Putamen (tissue), 1 donor: ENCODE measurements at places on chromosomes 4 and X.

DNA sequence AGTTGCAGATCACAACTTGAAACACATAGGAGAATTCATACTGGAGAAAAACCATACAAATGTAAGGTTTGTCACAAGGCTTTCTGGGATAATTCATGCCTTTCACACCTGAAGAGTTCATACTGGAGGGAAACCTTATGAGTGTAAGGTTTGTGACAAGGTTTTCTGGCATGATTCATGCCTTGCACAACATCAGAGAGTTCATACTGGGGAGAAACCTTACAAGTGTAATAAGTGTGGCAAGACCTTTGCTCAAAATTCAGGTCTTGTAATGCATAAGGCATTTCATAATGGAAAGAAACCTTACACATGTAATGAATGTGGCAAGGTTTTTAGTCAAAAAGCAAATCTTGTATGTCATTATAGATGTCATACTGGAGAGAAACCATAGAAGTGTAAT is 58.8 kb upstream of the ENPEP start:
- DNase-seq = no peak

GRCh38 chr4:57068237-57068981 is 41.8 kb downstream of the IGFBP7 start:
- DNase-seq = no peak

- DNase-seq = no peak
These were observed 90.4 kb upstream of the RAB40AL start for GRCh38 chrX:102846544-102847236.

DNA sequence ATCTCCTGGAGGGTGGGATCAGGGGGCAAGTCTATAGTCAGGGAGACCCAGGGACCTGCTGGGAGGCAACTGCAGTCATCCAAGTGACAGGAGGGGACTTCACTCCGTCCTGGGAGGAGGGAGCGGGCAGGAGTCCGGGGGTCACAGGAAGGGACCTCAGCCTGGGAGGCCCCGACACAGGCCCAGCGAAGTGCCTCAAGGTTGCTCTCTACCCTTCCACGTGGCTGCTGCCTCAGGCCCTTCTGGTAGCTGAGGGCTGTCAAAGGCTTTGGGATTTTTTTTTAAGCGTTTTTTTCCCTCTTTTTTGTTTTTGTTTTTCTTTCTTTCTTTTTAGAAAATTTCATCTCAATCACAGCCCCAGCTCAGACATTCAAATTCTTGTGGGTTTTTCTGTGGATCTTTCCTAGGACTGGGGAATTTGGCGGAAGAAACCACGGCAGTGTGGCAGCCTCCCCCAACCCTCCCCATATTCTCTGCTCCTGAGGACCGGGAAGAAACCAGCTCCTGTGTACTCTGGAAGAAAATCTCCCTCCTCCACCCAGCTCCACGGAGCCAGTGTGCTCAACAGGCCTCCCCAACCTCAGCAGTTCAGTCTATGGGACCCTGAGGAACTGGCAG is 1.4 kb upstream of the HAUS7 start:
- no peak for DNase-seq

GRCh38 chr4:32798471-32799159 is 2078.4 kb downstream of the PCDH7 start:
- DNase-seq = no peak

DNA sequence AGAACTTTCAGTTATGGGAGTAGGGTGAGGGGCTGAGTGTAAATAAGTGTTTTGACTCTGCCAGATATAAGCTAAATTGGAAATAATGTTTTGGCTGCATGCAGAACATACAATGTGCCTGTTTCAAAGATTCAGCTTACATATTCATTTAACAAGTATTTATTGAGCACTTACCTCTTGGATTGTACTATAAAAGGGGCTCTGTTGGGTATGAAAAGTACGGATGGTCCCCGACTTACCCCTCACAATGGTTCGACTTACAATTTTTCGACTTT is 799 bp upstream of the AIFM1 start:
- DNase-seq = no peak

GRCh38 chr4:14880805-14881204 is 121.5 kb upstream of the CPEB2 start:
- no peak for DNase-seq

GRCh38 chr4:152586668-152587067 is 50.8 kb upstream of the FBXW7 start:
- no peak for DNase-seq

- no peak for DNase-seq
These were observed 56.5 kb upstream of the PGM2 start for GRCh38 chr4:37770016-37770415.

- DNase-seq = no peak
These were observed 12.1 kb downstream of the ARMCX6 start for GRCh38 chrX:101605728-101606127.

DNA sequence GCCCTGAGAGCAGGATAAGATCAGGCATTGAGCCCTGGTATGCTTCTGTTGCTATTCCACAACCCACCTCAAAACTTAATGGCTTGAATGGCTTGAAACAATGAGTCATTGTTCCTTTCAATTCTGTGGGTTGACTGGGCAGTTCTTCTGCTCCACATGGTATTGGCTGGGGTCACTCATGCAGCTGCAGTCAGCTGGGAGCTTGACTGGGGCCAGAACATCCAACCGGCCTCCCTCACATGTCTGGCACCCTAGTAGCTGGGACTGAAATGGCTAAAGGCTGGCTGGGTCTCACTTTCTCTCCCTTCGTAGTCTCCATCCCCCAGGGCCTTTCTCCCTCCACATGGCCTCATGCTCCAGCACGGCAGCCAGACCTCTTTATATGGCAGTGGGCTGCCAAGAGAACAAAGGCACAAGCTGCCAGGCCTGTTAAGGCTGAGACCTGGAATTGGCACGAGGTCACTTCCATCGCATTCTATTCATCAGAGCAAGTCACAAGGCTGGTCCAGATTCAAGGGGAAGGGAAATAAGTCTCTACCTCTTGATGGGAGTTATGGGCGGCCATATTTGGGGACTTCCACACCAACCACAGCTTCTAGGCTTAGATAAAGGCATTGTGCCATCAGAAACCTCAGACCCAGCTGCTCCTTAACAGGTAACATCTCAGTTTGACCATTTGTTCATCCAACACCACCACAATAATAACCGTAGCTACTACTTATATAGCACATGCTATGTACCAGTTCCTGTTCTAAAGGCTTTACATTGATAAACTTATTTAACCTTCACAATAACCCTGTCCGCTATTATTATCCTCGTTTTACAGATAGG is 159.7 kb upstream of the ATP6AP2 start:
- DNase-seq = peak; percentile 86

DNA sequence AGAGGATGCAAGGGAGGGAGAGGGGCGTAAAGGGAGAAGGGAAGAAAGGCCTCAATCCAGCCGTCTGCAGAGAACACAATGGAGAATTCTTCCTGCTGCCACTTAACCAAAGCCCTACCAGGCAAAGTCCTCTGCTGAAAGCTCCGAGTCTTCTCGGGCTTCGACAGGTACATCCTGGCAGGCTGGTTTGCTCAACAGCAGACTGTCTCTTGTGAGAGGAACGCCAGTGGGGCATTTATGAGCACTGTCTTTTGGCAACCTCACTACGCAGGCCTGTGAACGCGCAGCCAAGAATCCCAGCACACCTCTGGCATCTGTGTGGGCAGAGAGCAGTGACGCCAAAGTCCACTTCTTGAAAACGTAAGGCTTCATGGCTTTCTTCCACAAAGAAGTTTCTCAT is 207.5 kb upstream of the FAM9B start:
- no peak for DNase-seq

DNA sequence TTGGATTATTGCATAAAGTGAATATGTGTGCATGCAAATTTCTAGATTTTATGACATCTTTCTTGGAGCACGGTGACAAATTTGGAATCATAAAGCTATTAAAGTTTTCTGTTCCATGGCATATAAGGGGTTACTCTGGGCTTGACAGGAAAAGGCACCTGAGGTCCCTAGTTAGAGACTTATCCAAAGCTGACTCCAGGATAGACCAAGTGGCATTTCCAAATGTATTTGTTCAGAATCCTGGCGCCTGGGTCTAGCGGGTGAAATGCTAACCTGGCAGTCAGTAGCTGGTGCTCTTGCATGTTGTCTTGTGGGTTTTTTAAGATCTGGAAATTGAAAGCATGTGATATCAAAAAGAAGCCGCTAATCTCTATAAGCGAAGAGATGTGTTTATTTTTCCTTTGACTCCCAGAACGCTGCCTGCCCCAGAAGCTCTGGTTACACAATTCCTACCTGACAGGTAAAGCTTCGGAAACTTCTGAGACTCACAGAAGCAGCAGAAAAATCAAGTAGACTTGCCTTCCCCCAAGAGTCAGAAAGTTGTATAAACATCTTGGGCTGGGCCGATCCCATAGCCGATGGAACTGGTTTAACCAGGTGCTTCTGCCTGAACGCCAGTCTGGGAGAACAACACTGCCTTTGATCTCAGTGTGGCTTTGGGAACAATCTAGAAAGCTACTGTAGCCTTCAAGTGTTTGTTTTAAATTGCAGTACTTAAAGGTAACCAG is 12.9 kb upstream of the ZCCHC4 start:
- DNase-seq = no peak

DNA sequence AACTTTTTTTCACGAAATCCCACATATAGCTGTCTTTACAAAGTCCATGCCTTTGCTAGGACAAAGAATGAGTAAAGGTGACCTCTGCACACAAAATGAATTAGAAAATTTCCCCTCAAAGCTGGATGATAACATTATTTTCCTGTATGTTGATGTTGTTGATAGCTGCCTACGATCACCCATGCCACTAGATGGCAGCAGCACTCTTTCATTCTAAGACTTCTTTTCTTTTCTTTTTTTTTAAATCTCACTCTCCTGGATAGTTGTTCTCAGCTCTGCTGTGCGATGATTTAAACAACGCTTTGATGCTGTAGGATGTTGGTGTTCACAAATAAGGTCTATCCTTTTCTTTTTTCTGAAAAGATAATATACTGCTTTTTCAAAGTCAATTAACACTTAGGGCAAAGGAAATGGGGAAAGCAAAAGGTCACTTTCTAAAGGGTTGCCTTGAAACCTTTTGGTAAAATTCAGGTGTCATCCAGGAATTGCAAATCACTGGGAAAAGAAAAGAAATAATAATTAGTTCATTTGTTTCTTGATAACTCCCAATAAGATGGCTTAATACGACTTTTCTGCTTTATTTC is 266.8 kb downstream of the C4orf33 start:
- peak; percentile 55 for DNase-seq

DNA sequence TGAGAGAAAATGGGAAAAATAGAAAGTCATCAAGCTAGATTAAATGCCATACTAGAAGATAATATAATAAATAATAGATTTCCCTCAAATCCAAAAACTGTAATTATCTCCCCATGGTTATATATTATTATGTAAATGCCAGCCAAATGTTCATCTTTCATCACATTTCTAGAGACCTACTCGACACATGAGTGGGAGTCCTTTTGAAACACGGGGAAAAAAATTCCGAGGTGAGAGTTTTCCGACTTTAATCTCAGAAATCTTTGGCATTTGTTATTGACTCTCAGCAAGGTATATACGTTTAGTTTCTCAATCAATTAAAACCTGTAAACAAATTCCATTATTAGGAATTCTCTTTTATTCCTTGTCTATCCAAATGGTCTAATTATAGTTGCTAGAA is 465.4 kb upstream of the SMIM31 start:
- DNase-seq = peak; percentile 56

DNA sequence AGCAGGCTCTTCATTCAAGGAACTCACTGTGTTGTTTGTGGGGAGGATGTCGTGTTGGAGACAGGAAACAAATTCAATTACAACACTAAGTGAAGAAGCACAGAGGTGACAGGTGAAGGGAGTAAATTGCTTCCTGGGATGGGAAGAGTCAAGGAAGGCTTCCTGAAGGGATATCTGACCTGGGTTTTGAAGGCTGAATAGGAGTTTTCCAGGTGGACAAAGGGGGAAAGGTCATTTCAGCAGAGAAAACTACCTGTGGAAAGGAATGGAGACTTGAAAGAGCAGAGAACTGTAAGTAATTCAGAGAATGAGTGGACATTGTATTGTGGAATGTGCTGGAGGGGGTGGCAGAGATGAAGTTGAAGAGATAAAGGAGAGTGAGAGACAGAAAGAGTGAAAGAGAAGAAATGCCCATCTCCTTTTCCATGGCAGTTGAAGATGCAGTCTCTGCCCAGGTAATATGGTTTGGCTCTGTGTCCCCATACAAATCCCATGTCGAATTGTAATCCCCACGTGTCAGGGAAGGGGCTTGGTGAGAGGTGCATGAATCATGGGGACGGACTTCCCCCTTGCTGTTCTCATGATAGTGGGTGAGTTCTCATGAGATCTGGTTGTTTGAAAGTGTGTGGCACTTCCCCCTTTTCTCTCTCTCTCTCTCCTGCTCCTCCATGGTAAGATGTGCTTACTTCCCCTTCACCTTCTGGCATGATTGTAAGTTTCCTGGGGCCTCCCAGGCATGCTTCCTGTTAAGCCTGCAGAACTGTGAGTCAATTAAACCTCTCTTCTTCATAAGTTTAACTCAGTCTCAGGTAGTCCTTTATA is 205.7 kb upstream of the BCOR start:
- no peak for DNase-seq

DNA sequence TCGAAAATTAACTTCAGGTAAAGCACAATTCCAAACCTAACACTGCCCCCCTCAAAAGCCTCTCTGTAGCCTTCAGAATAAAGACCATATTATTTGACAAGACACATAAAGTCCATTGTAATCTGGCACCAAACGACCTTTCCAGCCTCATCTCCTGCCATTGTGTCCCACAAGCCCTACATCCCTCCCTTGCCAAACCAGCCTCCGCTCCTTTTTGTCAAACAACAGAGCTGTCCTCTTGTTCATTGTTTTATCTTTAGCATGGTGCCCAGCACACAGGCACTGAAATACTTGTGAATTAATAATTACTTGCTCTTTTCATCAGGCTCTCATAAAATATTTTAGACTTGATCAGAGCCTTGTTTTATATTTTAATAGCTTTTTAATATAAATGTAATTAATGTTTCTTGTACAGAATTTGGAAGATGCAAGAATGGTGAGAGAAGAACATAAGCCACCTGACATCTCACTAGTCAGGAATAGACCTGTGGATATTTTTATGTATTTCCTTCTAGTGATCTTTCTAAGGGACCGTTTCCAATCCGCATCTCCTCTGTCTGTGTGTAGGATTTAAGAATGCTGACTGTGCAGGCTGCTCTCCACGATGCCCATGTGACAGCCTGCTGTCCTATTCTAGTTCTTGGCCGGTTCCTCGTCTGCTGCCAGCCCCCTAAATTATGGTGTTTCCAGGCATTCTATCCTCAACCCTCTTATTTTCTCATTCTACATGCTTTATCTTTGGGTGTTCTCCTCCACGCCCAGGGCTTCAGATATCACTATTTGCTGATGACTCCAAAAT is 3.0 kb upstream of the IRF2 start:
- peak; percentile 96 for DNase-seq
